ENCODE measurements at places on chromosomes 7 and 10.

- ATAC-seq, result no peak
Measured at GRCh38 chr7:94433224-94433623, 38.5 kb downstream of the COL1A2 start.

DNA sequence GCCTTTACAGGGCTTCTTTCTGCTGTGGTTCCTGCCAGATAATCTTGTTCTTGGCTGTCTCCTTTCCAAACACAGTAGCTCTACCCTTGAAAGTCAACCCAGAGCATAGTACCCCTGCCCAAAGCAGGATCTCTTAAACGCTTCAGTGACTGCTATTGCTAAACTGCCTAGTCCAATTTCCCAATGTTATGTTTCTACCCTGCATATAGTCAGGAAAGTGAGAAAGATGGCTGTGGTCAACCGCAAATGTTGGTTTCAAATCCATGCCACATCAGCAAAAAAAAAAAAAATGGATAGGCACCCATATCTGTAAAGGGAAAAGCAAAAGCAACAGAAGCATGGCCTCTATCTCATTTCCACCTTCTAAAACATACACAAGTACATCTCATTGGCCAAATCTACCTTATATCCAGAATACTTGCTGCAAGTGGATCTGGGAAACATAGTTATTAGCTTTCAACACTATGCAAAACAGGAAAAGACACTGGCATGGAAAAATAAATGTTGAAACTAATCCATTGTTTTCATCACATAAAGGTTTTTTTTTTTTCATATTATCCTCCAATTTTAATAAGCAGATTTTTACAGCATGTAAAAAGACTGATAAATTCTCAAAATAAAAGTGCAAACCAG, 59.8 kb downstream of the DNAJC1 start:
- ATAC-seq, result no peak

DNA sequence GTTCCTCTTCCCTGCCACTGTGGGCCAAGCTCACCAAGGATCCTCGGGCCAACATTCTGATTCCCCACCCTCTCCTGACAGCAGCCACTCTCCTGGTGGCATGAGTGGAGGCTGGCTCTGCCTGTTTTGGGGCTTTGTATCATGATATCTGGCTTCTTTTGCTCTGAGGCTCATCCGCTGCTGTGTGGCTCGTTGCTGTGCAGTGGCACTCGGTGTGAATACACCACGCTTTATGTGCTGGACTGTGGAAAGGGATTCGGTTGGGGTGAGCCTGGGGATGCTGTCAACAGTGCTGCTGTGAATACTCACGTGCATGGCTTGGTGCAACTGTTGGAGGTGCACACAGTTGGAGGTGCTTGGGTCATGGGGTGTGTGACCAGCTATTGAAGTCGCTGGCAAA, 208.5 kb downstream of the COBL start:
- no peak for ATAC-seq

DNA sequence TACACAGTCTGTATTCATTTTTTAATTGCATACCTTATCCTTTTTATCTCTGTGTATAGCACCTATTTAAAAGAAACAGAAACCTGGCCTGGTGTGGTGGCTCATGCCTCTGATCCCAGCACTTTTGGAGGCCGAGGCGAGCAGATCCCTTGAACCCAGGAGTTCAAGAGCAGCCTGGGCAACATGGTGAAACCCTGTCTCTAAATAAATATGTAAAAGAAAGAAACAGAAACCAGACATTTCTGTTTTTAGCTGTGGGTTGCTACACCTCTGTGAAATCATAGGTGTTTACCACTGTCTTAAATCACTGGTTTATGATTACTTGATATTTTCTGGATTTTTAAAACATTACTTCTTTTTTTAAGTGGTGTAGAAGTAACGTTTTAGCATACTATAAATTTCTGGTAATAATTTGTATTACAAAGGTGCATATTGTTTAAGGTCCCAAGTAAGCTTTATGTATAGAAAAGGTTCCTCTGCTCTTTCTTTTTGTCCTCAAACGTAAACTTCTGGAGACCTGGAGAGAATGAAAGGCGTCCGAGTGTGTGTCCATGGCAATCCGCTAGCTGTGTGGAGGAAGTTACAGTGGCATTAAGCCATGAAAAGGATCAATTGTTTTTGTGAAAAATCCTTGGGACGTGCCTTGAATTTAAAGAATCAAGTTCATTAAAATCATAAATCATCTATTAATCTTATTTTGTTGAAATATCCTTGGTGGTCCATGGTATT, 41.1 kb downstream of the PTPRZ1 start:
- ATAC-seq, result no peak

GRCh38 chr10:24463611-24464426, 254.9 kb downstream of the KIAA1217 start:
- ATAC-seq, result peak; percentile 72

- no peak for ATAC-seq
Measured at GRCh38 chr7:155805826-155806095, 6.5 kb downstream of the SHH start.

- ATAC-seq, result peak; percentile 88
Measured at GRCh38 chr7:135672560-135673359, 10.4 kb downstream of the STMP1 start.

GRCh38 chr7:67631476-67631875, 634.8 kb downstream of the TYW1 start:
- no peak for ATAC-seq

DNA sequence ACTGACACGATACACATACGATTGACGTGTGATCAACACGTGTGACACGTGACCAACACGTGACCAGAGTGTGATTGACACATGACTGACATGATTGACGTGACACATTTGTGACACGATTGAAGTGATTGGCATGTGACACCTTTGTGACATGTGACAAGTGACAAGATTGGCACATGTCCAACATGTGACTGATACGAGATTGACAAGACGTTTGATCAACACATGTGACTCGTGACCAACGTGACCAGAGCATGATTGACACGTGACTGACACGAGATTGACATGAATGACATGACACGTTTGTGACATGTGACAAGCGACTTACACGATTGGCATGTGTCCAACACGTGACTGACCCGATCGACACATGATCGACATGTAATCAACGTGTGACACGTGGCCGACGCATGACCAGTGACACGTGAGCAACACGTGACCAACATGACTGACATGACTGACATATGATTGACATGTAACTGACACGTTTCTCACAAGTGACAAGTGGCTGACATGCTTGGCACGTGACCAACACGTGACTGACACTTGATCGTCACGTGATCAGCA, 22.0 kb downstream of the CRPPA start:
- no peak for ATAC-seq

GRCh38 chr10:100446130-100446761, 16.6 kb upstream of the WNT8B start:
- no peak for ATAC-seq

GRCh38 chr7:95102662-95103061, 195.3 kb downstream of the PPP1R9A start:
- ATAC-seq, result no peak
